H1 (cell line): ENCODE measurements at places on chromosomes 2 and 18.

- DNase-seq, result no peak
Measured at GRCh38 chr2:61910603-61911002, 5.1 kb downstream of the COMMD1 start.

GRCh38 chr2:27282892-27283291, 663 bp downstream of the TRIM54 start:
- DNase-seq, result no peak

DNA sequence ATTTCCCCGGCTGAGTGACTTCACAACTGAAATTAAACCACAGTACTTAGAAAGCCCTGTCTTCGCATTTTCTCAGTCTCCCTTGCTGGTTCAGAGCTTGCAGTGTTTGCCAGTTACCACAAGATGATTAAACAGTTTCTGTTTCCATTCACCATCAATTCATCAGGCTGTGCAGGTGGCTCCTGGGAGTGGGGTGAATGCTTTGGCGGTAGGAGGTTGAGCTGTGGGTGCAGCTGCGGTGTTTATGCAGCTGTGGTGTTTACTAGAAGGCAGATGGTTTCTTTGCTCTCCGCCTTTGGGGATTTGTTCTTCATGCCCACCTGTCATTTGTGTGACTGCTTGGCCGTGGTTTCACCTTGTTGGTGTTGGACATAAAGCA, 16.1 kb downstream of the ACOXL start:
- no peak for DNase-seq

- DNase-seq, result no peak
Measured at GRCh38 chr2:183926433-183926832, 671.9 kb upstream of the ZNF804A start.

GRCh38 chr2:112824694-112825085, 11.9 kb downstream of the IL1B start:
- DNase-seq, result no peak

DNA sequence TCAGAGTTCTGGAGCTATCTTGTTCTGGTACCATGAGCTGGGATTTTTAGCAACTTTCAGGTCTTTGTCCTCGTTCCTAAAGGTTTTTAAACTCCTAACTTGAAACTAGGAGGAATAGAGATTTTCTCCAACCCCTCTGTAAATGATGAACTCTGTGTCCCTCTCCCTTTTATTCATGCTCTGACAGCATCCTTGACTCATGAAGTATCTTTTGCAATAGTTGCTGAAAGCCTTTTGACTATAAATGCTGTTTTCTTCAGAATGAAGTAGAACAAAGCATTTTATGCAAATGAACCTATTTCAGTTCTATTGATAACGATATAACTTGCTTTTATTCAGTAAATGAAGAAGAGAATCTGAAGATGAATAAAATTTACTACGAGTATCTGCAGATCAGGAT, 17.0 kb upstream of the MAPRE2 start:
- no peak for DNase-seq

GRCh38 chr2:154696810-154697417, 1.6 kb upstream of the KCNJ3 start:
- DNase-seq, result no peak

- no peak for DNase-seq
Measured at GRCh38 chr18:40864846-40865245, 1090.2 kb upstream of the PIK3C3 start.

- DNase-seq, result no peak
Measured at GRCh38 chr2:121570667-121571055, 40.0 kb downstream of the RNU4ATAC start.

- DNase-seq, result no peak
Measured at GRCh38 chr2:146986161-146986560, 858.7 kb upstream of the ACVR2A start.

DNA sequence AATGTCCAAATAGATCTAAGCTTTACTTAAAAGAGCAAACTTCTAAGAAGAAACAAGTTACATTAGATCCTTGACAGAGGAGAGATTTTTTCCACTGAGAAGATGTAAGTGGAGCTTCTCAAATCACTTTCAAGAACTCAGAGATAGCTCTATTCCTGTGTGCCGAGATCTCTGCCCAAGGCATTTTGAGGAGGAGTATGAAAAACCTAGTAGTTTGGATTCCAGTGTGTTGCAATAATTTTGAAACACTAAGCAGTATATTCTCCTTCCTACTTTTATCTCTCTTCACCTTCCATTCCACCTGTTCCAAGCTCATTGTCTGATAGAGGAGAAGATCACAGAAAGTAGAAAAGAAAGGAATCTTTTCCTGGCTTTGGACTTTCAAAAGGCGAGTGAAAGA, 192.0 kb upstream of the TANK start:
- no peak for DNase-seq

DNA sequence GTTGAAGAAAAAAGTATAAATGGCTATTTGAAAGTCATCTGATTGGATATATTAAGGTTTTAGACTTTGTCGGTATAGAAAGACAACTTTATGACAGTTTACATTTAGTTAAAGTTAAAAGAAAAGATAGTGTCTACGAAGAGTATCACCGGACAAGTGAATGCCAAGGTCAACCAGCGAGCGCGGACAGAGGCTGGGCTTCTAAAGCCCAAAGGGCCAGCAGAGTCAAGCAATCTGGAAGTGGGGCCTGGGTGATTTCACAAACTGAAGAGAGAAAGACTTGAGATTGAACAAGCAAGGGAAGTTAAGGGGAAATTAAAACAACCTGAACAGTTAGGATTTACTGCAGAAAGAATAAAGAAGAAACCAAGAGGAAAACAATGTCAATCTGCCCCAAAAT, 16.3 kb downstream of the ZNF521 start:
- no peak for DNase-seq

DNA sequence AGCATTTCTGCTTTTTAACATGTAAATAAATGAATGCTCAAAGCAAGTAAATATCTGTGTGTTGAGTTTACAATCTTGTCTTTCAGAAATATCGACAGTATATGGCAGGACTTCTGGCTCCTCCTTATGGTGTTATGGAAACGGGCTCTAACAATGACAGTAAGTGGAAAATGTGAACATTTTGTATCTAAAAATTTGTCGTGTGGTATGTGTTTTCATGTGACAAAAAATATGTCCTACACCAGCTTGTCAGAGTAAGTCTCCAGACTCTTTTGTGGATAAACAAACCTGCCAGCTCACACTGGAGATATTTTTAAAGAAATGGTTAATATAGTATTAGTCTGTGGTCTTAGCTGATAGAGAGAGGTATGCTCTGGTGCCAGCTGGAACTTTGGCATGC, 157.9 kb upstream of the MAP3K20 start:
- no peak for DNase-seq
